Motor neuron (in vitro differentiated cells): ENCODE measurements at places on chromosomes 16 and 17. TPM values are rescaled to one million over a fixed set of nuclear protein-coding genes. Genes with fewer than 3 reads are reported as not detected.

- no peak for ATAC-seq
Measured at GRCh38 chr16:69118468-69118867, 13.0 kb downstream of the HAS3 start.

- ATAC-seq, result no peak
Measured at GRCh38 chr17:29495011-29495410, 71.8 kb downstream of the ABHD15 start.

DNA sequence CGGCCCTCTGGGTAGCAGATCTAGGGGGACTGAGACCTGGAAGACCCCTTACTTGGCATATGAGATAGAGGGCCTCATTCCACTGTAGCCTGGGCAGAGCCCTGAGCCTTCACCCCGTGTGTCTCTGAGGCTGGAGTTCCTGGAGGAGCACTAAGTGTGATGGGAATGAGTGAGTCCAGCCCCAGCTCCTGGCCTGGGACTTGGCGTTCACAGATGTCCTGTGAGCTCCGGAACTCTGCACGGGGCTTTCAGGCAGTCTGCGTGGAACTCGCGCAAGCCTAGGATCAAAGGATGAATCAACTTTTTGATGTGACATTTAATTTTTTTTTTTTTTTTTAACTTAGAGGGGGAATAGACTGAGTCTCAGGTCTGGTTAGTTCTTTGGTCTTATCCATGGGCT is 1.8 kb downstream of the NKD1 start:
- no peak for ATAC-seq

DNA sequence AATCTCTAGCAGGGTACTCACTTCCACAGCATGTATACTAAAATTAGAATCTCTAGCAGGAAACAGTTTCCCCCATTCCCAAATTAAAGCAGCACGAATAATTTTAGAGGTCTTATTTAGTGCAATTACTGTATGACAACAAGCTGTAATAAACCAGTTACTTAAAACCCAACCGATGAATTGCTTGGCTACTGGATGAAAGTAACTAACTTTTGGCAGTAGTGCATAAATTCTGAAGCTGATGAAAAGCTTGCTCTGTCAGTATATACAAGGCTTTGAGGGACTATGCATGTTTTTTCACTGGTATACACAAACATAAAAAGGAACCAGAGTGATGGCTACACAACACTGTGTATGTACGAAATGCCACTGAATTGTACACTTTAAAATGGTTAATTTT is 89.4 kb downstream of the CFDP1 start:
- no peak for ATAC-seq

- ATAC-seq, result no peak
Measured at GRCh38 chr16:84058211-84058610, 15.6 kb upstream of the SLC38A8 start.

TAC4 gene
- not detected in 2 replicates for total RNA-seq
